NCI-H2029 (cell line): ENCODE measurements at places on chromosomes 16 and 17.

- DNase-seq, result no peak
Observed at GRCh38 chr16:20940871-20941635, 40.5 kb downstream of the LYRM1 start.

GRCh38 chr17:3693829-3694231, 2.1 kb downstream of the P2RX5 start:
- no peak for DNase-seq

- DNase-seq, result no peak
Observed at GRCh38 chr17:41919165-41919817, 540 bp upstream of the ACLY start.

DNA sequence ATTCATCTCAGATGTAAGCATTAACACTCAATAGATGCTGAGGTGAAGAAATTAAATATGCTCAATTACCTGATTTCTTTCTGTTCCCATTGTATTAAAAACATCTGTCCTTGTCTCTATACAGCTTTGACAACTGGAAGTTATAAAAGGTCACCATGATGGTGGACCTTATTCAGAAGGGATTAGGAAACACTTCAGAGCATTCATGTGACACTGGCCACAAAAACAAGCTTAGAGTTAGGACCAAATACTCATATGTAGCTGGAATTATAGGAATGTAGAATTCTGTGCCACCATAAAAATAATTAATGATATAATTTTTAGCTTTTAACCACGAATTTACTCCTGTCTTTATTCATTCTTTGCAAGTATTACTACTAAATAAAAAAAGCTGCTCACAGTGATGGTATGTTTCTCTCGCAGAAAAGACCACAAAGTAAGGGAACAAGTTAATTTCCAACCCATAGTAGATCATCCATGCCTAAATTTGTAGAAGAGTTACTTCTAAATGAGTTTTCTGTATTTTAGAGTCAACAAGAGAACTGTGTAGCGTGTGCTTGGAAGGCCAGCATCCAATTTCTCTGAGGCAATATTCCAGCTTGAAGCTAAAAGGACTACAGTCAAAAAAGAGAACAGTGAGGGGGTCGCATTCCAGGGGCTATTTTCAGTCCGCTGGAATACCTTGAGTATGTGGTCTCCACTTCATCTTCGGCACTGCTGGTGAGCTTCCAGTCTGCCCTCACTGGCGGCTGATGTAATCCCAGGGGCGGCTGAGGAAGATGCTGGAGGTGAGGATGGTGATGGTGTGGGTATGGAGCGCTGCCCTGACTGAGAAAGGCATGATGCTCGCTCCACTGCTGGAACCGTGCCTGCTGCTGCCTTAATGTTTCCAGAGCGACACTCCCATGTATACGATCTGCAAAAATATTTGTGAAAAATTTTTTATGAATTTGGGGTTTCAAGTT, 63.7 kb downstream of the CACNG1 start:
- no peak for DNase-seq

- peak; percentile 72 for DNase-seq
Observed at GRCh38 chr16:1983544-1984346, at the start of gene GFER. Gene GFER, plus strand, starts transcription at chr16:1984193. Its CDS starts 26 bp downstream, at chr16:1984219.

DNA sequence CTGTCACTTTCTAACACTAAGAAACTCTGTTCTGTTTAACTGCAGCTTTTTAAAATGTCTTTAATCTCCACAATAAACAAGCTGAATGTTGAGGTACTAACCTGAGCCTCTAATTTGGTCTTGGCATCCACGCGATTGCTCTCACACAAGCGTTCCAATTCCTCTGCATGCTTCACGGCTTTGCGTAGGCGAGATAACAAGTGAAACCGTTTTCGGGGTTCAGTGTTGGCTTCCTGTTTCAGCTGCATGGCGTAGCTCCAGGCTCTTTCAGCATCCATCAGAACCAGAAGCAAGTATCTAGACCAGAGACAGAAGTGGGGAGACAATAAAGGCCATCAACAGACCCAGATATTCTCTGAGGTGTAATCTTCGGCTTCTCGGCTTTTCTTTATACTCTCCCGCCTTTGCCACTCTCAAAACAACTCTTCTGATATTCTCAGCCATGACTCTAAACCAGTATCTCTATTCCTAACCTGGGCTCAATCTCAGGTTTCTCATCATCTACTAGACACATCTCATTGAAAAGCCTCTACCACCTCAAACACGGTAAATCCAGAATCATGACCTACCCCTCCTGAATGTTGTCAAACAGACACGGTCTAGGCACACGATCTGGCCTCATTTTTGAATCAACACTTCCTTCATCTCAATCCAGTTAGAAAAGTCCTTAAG, 8.3 kb downstream of the SRP68 start:
- no peak for DNase-seq

GRCh38 chr17:48067245-48067644, 19.1 kb downstream of the NFE2L1 start:
- DNase-seq, result no peak

- no peak for DNase-seq
Observed at GRCh38 chr16:89785523-89786155, 30.8 kb downstream of the FANCA start.

DNA sequence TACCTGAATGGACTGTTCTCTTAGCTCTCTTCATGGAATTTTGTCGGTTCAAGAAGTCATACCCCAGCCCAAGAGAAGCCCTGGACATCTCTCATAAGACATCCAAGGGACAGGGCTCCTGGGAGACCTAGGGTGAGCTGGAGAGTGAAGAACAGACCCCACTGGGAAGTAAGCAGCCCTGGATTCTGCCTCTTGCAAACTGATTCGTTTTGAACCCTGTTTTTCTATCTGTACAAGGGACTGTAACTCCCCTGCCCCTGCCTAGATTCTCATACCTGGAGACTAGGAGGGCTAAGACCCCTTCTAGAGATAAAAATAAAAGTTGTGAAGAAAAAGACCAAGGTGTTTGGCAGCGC, 449 bp downstream of the CCL3L1 start:
- no peak for DNase-seq
